Stimulated activated CD8-positive, alpha-beta memory T cell treated with anti-CD3 and anti-CD28 coated beads, Interleukin-7, amount 100 ng/mL, for 1 hour (primary cell): ENCODE measurements at places on chromosomes 16 and 17.
A peak's percentile ranks its signal among the peaks of the same experiment; 100 is the strongest.

- no peak for DNase-seq
Measured at GRCh38 chr17:20094777-20095176, 85.6 kb downstream of the SPECC1 start.

GRCh38 chr16:52914428-52914827, 138.3 kb downstream of the CHD9NB start:
- no peak for DNase-seq

GRCh38 chr16:3503523-3503922, 2.7 kb downstream of the CLUAP1 start:
- DNase-seq, result peak; percentile 20

DNA sequence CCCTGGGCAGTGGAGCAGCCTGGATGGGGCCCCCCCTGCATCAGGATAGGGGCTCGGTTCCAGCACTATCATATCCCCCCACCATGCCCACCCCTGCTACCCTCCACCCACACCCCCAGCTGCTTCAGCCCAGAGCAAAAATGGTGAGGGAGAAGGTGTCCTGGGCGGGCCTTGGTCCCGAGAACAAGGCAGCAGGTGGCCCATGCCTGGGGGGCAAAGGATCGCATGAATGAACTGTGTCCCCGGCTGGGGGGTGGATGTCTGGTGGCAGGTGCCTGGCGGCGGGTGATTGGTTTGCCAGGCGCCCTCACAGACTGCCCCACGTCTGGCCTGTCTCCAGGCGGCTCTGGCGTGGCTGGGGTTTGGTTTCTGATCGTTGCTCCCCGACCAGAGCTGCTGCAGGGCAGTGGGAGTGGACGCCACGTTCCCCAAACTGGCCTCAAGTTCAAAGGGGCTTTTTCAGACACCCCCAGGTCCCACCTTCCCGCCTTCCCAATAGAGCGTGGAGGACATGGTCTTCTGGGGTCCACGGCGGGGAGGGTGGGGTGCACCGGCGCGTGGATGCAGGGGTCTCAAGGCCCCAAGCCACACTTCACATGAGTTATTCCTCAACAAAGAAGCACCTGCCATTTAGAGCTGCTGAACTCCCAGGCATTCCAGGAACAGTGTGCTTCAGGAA, 12.6 kb downstream of the UTS2R start:
- no peak for DNase-seq

GRCh38 chr17:43982171-43982570, 22.3 kb upstream of the NAGS start:
- no peak for DNase-seq
